Cardiac muscle cell (in vitro differentiated cells and primary cell): ENCODE measurements at places on chromosomes 3 and 15. TPM values are rescaled to one million over a fixed set of nuclear protein-coding genes. Genes with fewer than 3 reads are reported as not detected.

DNA sequence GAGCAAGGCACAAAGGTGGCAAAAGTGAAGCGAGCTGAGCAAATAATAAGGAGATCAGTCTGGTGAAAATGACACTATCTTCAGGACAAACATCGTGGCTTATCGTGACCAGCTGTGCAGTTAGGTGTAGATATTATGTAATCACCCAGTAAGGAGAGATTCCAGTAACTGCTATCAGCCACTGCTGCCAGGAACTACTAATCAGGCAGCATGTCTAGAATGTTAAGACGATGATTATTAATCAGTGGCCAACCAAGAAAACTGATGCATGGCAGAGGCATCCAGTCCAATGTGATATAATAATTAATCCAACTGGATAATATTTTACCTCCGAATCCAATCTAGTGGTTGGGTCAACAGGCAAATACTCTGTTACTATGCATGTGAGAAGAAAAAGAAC lies 252.7 kb upstream of the ZPLD1 start:
- no peaks in the 10 kb centered on the region for H3K36me3 ChIP-seq
- no peaks in the 10 kb centered on the region for H3K4me1 ChIP-seq
- no peaks in the 10 kb centered on the region for H3K27me3 ChIP-seq
- no peak overlapping the region for H3K4me3 ChIP-seq

DNA sequence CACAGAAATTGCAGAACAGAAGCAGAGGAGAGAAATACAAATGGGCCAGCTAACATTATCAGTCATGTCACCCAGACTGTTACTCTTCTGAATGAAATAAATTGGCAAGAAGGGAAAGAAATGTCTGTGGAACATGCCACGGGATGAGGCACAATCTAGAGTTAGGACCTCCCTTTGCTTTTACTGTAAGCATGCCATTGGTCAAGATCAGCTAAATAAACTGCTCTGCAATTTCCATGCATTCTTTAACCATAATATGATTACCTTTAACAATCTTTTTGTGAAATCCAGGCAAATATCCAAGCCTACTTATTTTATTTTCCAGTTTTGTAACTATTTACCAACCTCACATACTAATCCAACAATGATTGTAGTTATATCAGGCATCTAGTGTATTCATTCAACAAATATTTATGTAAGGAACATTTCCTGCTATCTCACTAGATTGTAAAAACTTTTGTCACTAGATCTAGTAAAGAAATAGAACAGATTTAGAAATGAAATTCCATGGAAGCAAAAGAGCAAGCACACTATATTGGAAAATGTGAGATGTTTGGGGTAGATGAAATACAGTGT lies 383.4 kb downstream of the MECOM start:
- DNase-seq, result no peak
- no peak overlapping the region for H3K4me3 ChIP-seq

- no peaks in the 10 kb centered on the region for H3K27me3 ChIP-seq
- no peak overlapping the region for H3K27ac ChIP-seq
- no peaks in the 10 kb centered on the region for H3K4me1 ChIP-seq
- no peaks in the 10 kb centered on the region for H3K36me3 ChIP-seq
- no peak overlapping the region for H3K4me3 ChIP-seq
- DNase-seq, result no peak
Measured at GRCh38 chr3:135865553-135865952, 100.0 kb upstream of the PPP2R3A start.

- H3K36me3 ChIP-seq, result no peaks in the 10 kb centered on the region
- H3K27ac ChIP-seq, result no peak overlapping the region
- peak overlapping the region; percentile 15 for H3K4me3 ChIP-seq
- no peaks in the 10 kb centered on the region for H3K27me3 ChIP-seq
- H3K4me1 ChIP-seq, result no peaks in the 10 kb centered on the region
Measured at GRCh38 chr15:52709187-52709981, 30.2 kb upstream of the ATOSA start.

- peaks cover 58% of the 10 kb centered on the region for H3K4me1 ChIP-seq
- no peaks in the 10 kb centered on the region for H3K27me3 ChIP-seq
- DNase-seq, result no peak
- no peak overlapping the region for H3K4me3 ChIP-seq
- H3K36me3 ChIP-seq, result peaks cover 18% of the 10 kb centered on the region
- H3K27ac ChIP-seq, result peak overlapping the region; percentile 69
Measured at GRCh38 chr15:84835661-84836337, 18.6 kb downstream of the ALPK3 start.

DNA sequence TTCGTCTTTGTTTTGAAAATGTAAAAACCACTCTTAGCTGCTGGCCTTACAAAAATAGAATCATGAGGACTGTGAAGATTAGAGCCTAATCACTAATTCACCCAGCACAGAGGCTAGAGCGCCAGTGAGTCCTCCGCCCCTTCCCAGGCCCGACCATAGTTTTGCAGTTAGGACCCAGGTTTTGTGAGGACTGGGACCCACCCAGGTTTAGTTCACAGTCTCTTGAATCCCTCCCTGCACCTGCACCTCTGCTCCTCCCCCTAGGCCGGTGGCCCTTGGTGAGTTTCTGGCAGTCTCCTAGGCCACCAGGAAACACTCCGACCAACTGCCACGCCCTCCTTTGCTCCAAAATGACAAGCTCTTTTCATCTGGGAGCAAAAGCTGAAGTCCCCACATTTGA lies 136.0 kb upstream of the CCDC54 start:
- no peak overlapping the region for H3K27ac ChIP-seq
- peak; percentile 24 for DNase-seq
- no peaks in the 10 kb centered on the region for H3K36me3 ChIP-seq
- H3K4me3 ChIP-seq, result peak overlapping the region; percentile 71
- H3K4me1 ChIP-seq, result no peaks in the 10 kb centered on the region

SOX2 gene
- total RNA-seq, result 0.18 TPM in 1 of 2 replicates, not detected in the other

- peaks cover 72% of the 10 kb centered on the region for H3K36me3 ChIP-seq
- H3K27ac ChIP-seq, result peak overlapping the region; percentile 39
- H3K4me1 ChIP-seq, result no peaks in the 10 kb centered on the region
- H3K27me3 ChIP-seq, result no peaks in the 10 kb centered on the region
- no peak for DNase-seq
- no peak overlapping the region for H3K4me3 ChIP-seq
Measured at GRCh38 chr15:78481917-78482316, 25.5 kb upstream of the HYKK start.

DNA sequence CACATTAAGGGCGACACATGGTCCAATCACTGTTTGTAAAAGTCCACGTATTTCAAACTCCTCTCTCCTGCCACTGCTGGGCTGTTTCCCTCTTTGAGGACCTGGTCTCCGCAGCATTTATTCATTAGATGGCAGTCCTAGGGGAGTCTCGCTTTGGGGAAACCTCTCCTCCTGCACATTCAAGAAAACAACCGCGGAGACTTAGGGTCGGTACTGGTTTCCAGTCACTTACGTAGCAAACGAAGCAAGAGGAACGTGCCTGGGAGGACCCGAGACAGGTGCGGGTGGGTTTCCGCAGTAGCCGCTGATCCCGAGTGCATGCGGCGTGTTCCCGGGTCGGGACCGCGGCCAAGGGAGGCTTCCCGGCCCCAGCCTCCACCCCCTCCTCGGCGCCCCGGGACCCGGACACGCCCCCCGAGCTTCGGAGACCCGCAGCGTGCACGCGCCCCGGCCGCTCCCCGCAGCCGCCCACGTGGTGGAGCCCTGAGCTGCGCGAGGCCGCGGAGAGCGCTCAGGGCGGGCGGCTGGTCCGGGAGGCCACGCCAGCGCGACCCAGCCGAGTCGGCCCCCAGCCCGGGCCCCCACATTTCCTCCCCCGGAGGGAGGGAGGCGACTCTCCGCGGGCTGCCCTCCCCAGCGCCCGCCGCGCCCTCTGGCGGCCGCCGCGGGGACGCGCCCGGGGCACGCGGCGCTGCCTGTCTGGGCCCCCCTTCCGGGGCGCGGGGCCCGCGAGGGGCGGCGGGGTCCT lies 1.1 kb upstream of the IGF1R start:
- H3K27ac ChIP-seq, result peak overlapping the region; percentile 88
- no peaks in the 10 kb centered on the region for H3K36me3 ChIP-seq
- peak; percentile 92 for DNase-seq
- H3K4me3 ChIP-seq, result peak overlapping the region; percentile 99
- H3K4me1 ChIP-seq, result peaks cover 15% of the 10 kb centered on the region

DNA sequence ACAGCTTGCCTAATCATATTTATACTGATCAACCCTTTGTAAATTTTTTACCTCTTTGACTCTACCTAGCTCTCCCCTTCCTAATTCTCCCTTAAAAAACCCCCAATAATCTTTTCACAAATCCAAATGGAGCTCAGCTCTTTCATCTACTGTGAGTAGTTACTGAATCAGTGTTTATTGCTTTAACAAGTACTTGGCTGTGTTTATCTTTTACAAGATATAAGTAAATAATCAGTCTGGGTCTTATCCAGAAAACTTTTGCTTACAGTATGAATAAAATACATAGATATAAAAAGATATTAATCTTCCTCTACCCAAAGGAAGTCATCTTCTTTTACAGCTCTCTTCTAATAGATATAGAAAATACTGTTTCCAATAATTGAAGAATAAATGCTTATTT lies 366.4 kb downstream of the RAP2B start:
- no peak overlapping the region for H3K4me3 ChIP-seq
- no peaks in the 10 kb centered on the region for H3K4me1 ChIP-seq
- H3K27me3 ChIP-seq, result no peaks in the 10 kb centered on the region
- no peak for DNase-seq

GRCh38 chr3:134081211-134081610 lies 51.5 kb upstream of the SLCO2A1 start:
- H3K27ac ChIP-seq, result no peak overlapping the region
- no peaks in the 10 kb centered on the region for H3K36me3 ChIP-seq
- no peak overlapping the region for H3K4me3 ChIP-seq
- no peak for DNase-seq

GPR176 gene
- total RNA-seq, result 3.2 and 5.6 TPM in 2 replicates

ATP8B4 gene
- 0.09 TPM in 1 of 2 replicates, not detected in the other for total RNA-seq

GRCh38 chr15:39361497-39361896 lies 219.4 kb upstream of the THBS1 start:
- H3K27me3 ChIP-seq, result no peaks in the 10 kb centered on the region
- no peak overlapping the region for H3K4me3 ChIP-seq
- no peak overlapping the region for H3K27ac ChIP-seq
- peaks cover 8% of the 10 kb centered on the region for H3K4me1 ChIP-seq
- H3K36me3 ChIP-seq, result no peaks in the 10 kb centered on the region

GRCh38 chr3:9147215-9147895 lies 102.1 kb downstream of the SRGAP3 start:
- H3K4me1 ChIP-seq, result no peaks in the 10 kb centered on the region
- H3K4me3 ChIP-seq, result no peak overlapping the region
- H3K27me3 ChIP-seq, result no peaks in the 10 kb centered on the region
- H3K36me3 ChIP-seq, result no peaks in the 10 kb centered on the region
- DNase-seq, result no peak

GRCh38 chr3:113847664-113848461 lies 9.3 kb downstream of the GRAMD1C start:
- H3K4me1 ChIP-seq, result no peaks in the 10 kb centered on the region
- no peak overlapping the region for H3K4me3 ChIP-seq
- no peak overlapping the region for H3K27ac ChIP-seq
- H3K36me3 ChIP-seq, result no peaks in the 10 kb centered on the region
- no peak for DNase-seq

HRG gene
- total RNA-seq, result not detected in 2 replicates

- H3K4me1 ChIP-seq, result no peaks in the 10 kb centered on the region
- peak; percentile 88 for DNase-seq
- no peak overlapping the region for H3K4me3 ChIP-seq
- H3K27me3 ChIP-seq, result no peaks in the 10 kb centered on the region
Measured at GRCh38 chr3:32200490-32200889, 38.0 kb upstream of the CMTM8 start.

GRCh38 chr3:56764904-56765547 lies 36.7 kb downstream of the ARHGEF3 start:
- H3K27ac ChIP-seq, result no peak overlapping the region
- no peaks in the 10 kb centered on the region for H3K27me3 ChIP-seq
- no peaks in the 10 kb centered on the region for H3K4me1 ChIP-seq

GRCh38 chr15:70625438-70625837 lies 137.9 kb downstream of the UACA start:
- H3K27me3 ChIP-seq, result no peaks in the 10 kb centered on the region
- H3K36me3 ChIP-seq, result no peaks in the 10 kb centered on the region
- no peaks in the 10 kb centered on the region for H3K4me1 ChIP-seq
- H3K4me3 ChIP-seq, result no peak overlapping the region
- DNase-seq, result no peak
- no peak overlapping the region for H3K27ac ChIP-seq
